ENCODE measurements at places on chromosomes 3 and 15. TPM values are rescaled to one million over a fixed set of nuclear protein-coding genes. Genes with fewer than 3 reads are reported as not detected.

Gene SAMMSON
- total RNA-seq = not detected

Gene B3GALNT1
- total RNA-seq = 22.2 TPM

GRCh38 chr3:193545304-193545703 lies 9.4 kb downstream of the ATP13A4 start:
- H3K27me3 ChIP-seq = no peaks in the 10 kb centered on the region
- H3K36me3 ChIP-seq = no peaks in the 10 kb centered on the region
- H3K4me3 ChIP-seq = no peak overlapping the region

GRCh38 chr15:51098331-51098619 lies 3.6 kb upstream of the TNFAIP8L3 start:
- peaks cover 14% of the 10 kb centered on the region for H3K27me3 ChIP-seq
- no peak for DNase-seq
- no peak overlapping the region for H3K4me3 ChIP-seq
- H3K36me3 ChIP-seq = no peaks in the 10 kb centered on the region

Gene PLOD2
- 6.8 TPM for total RNA-seq

GRCh38 chr3:160217675-160218074 lies 7.5 kb upstream of the C3orf80 start:
- H3K4me1 ChIP-seq = no peaks in the 10 kb centered on the region
- no peak overlapping the region for H3K4me3 ChIP-seq
- H3K27ac ChIP-seq = no peak overlapping the region
- no peaks in the 10 kb centered on the region for H3K27me3 ChIP-seq

Gene STX19
- total RNA-seq = 1.2 TPM
